T-helper 2 cell treated with Interferon-gamma antibody and Interleukin-4, amounts not matched to agents 5 μg/mL and 100 μg/mL, for 36 hours (primary cell): ENCODE measurements at places on chromosomes 11 and 22.

DNA sequence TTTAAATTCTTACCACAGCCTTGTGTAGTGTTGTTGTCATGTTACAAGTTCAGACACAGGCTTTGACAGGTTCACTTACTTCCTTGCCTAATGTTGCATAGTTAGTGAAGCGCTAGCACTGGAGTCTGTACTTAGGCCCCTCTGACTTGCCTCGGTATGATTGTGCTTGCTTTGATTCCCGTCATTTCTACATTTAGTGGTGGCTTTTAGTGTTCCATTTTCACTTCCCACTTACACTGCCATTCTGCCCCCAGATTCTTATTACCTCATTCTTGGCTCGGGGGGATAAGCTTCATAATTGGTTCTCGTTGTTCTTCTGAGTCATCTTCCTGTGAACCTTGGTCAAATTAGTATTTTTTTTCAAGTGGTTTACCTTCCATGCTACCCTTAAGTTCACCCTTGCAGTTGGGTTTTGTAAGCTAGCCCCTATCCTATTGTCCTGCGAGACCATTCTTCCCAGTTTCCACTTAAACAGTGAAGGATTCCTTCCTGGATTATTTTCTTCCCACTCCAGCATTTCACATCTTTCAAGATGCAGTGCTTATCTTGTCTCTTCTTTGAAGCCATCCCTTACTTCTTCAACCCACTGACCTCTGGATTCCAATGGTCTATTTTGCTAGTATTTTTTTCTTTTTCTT lies 68.7 kb downstream of the DDX10 start:
- peak; percentile 73 for DNase-seq

DNA sequence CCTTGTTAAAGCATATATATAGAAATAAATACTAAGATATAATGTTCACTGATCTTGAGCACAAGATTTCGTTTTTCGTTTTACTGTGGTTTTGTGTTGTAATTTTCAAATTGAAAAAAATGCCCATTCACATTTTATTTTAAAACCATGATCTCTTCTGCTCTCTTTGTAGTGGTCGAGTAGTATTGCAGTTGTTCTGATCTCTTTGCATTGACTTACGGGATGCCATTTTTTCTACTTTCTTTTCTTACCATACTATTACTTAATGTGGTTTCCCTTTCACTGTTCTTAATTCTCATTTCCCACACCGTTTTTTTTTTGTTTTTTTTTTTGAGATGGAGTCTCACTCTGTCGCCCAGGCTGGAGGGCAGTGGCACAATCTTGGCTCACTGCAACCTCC lies 289.6 kb downstream of the DYNC2H1 start:
- no peak for DNase-seq

DNA sequence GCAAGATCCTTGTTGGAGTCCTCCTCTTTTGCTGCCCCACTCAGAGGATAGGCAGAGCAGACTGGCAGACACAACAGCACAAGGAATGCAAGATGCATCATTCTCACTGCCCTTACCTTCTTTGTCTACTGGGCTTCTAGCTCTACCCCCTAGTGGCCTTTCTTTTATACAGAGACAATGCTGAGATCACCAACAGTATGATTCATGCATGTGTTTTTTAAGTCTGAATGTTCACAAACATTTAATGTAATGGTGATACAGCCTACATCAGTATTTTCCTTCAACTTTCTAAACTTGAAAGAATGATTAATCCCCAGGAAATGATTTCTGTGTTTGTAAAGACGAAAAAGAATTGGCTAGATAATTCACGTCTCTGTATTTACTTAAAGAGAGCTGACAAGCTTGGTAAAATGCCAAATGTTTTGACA lies at the start of gene MMP10:
Gene MMP10 (minus strand): TSS at position 138 of the 428 bp plus-strand sequence. CDS start 37 bp downstream, at position 101.
- no peak for DNase-seq

DNA sequence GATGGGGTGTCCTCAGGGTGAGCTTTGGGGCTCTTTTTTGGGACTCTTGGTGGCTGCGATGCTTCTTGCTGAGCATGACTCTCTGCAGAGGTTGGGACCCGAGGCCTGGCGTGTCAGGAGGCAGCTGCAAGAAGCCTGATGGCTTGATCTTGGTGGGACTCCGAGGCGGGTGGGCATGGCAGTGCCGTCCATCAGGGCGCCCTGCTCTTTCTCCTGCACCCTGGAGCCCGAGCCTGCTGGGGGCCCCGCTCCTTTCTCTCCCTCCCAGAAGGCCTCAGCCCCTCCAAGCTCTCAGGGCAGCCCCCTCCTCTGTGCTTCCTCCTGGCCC lies 432.7 kb downstream of the TBC1D22A start:
- no peak for DNase-seq

DNA sequence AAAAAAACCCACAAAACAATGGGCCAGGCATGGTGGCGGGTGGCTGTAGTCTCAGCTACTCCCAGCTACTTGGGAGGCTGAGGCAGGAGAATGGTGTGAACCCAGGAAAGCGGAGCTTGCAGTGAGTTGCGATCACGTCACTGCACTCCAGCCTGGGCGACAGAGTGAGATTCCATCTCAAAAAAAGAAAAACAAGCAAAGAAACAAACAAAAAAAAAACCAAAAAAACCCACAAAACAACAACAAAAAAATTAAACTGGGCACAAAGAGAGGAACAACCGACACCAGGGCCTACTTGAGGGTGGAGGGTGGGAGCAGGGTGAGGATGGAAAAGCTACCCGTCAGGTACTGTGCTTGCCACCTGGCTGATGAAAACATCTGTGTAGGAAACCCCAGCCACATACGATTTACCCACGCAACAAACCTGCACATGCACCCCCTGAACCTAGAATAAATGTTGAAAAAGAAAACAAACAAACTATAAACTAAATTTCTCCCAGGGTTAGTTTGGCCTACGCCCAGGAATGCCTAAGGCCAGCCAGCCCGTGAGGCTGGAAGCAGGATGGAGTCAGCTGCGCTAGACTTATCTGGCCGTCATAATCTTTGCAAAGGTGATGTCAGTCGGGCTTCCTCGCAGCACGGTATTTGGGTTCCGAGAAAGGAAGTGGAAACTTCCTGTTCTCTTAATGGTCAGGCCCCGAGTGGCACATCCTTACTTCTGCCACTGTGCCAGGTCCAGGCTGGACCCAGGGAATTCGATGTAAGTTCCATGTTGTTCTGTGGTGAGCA lies 21.9 kb upstream of the CYB5R3 start:
- DNase-seq, result no peak

DNA sequence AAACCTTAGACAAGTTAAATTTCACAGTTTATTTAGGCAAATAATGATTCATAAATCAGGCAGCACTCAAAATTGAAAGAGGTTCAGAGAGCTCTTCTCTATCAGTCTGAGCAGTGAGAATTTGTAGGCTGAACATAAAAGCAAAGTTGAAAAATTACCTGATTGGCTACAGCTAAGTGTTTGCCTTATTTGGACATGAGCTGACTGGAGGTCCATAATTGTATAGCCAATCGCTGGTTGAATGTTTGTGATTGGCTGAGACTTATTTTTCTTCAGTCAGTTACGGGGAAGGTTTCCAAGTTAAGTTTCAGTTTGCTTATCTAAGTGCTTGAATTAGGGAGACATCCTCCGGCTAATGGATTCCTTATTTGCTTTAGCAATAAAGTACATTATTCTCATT lies 527.5 kb downstream of the CNTN5 start:
- DNase-seq, result no peak

DNA sequence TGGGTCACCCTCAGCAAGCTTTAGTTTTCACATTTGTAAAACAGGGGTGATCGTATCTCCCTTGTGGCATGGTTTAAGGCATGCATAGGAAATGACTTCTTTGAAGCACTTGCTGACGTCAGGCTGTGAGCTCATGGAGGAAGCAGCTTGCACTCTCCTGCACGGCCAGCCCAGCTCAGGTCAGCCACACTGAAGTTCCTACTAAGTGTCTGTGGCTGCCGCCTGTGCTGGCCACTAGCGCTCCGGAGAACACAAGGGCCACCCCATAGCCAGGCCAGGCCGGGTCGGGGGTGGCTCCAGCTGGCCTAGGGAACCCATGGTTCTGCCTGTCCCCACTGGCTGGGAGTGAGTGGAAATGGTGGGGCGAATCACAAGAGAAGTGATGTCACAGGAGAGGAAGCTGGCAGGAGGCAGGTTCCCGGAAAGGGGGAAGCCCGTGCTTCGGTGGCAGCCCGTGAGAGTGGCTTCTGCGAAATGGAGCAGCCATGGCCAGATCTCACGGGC lies 28.2 kb downstream of the KCTD17 start:
- peak; percentile 90 for DNase-seq

GRCh38 chr11:111310723-111311122 lies 12.4 kb downstream of the POU2AF3 start:
- no peak for DNase-seq

GRCh38 chr22:49079027-49079725 lies 748.5 kb downstream of the BRD1 start:
- no peak for DNase-seq

- DNase-seq, result no peak
These were observed 361 bp downstream of the SRPRA start for GRCh38 chr11:126268361-126268707.

DNA sequence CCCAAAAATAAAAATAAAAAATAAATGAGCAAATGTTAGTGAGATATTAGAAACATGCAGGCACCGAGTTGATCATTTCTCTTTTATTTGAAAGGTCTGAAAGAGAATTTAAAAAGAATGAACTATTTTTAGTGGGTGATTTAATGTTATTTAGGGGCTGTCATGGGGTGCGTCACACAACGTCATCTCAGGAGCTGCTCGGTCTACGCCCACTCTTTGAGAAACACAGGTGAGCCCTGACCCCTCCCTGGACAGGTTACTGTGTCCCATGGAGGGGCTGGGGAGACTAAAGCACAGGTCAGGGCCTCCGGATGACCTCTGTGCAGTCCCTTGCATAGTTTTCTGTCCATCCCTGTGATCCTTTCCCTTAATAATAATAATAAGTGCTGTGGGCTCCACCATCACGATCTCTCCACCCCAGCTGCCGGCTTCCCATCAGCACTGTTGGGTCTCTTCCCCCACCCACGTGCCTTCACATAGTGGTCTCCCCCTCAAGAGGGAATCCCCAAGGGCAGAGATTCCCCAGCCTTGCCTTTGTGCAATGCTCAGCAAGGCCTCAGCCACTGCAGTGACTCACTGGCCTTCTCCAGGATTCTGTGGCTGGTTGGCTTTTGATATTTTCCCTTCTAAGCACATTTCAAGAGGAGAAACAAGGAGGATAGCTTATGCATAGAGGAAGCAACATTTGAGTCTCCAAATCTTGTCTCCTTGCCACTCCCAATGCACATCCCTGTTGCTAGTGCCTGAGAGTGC lies 159.9 kb downstream of the TTC17 start:
- DNase-seq, result no peak

- DNase-seq, result no peak
These were observed 9.6 kb upstream of the SYT8 start for GRCh38 chr11:1825039-1825740.

DNA sequence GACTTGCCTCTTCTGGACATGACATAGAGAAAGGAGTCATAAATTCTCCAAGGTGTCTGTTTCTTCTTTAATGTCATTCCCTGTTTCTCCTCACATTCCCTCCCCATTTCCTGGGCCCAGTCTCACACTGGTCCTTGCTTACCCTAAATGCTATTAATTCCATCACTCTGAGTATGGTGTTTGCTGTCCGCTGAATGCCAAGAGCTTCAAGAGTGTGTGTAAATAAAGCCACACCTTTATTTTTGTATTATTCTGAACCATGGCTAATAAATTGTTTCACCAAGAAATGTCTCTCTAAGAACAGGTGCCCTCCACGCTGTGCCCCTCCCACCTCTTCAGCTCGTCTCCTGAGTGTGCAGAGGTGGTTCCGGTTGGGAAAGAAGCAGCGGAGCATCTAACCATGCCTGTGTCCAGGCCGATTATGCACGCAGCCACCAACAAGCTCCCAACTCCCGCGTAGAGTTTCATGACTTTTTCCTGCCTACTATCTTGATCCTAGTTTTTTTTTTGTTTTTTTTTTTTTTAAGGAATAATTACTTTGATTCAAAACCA lies 8.6 kb downstream of the TMEM121B start:
- no peak for DNase-seq

GRCh38 chr11:129611661-129612446 lies 203.8 kb upstream of the TMEM45B start:
- no peak for DNase-seq

DNA sequence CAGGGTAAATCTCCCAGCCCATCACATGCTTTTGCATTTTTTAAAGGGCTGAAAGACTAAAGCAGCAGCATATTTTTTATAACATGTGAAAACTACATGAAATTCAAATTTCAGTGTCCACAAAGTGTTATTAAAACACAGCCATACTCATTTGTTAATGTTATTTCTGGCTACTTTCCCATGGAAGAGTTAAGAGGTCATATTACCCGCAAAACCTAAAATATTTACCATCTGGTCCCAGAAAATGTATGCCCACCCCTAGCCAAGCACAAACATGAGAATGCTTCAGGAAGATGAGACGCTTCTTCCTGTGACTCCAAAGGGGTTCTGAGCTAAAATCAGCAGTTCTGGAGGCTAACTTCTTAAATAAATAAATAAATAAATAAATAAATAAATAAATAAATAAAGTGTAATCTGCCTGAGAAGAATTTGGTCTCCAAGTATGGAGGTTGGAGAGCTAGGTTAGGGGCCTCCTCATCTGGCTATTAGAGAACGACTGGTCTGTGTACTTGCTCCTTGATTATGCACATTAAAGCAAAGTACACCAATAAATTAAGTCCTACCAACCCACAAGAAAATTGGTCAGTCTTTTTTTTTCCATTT lies 9.7 kb downstream of the IMMP1L start:
- no peak for DNase-seq

GRCh38 chr22:22181341-22181850 lies 63.2 kb upstream of the VPREB1 start:
- no peak for DNase-seq

GRCh38 chr11:72856551-72857345 lies 42.5 kb downstream of the ATG16L2 start:
- DNase-seq, result no peak

GRCh38 chr22:28120691-28121592 lies 201.9 kb upstream of the PITPNB start:
- no peak for DNase-seq
